Germinal center (tissue), 1 donor: ENCODE measurements at places on chromosomes 3 and 15.
A peak's percentile ranks its signal among the peaks of the same experiment; 100 is the strongest.

- no peak for DNase-seq
These were observed 90.7 kb upstream of the HES1 start for GRCh38 chr3:194045289-194045688.

GRCh38 chr3:81931265-81932251 lies 170.1 kb upstream of the GBE1 start:
- no peak for DNase-seq

DNA sequence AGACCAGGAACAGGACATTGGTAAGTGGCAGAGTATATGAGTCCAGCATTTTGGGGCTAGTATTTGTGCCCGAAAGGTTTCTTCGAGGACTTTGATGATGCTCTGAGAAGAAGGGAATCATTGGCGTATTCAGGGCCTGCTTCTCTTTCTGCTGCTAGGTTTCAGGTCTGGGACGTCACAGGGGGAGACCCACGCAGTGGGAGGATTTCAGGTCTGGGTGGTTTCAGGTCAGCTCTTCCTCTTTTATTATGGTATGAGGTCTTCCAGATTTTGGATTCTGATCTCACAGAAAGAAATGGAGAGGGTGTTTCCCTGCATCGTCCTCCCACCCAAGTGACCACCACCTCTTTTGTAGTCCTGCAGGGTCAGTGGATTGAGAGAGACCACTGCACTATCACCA lies 62.5 kb downstream of the CDAN1 start:
- no peak for DNase-seq

DNA sequence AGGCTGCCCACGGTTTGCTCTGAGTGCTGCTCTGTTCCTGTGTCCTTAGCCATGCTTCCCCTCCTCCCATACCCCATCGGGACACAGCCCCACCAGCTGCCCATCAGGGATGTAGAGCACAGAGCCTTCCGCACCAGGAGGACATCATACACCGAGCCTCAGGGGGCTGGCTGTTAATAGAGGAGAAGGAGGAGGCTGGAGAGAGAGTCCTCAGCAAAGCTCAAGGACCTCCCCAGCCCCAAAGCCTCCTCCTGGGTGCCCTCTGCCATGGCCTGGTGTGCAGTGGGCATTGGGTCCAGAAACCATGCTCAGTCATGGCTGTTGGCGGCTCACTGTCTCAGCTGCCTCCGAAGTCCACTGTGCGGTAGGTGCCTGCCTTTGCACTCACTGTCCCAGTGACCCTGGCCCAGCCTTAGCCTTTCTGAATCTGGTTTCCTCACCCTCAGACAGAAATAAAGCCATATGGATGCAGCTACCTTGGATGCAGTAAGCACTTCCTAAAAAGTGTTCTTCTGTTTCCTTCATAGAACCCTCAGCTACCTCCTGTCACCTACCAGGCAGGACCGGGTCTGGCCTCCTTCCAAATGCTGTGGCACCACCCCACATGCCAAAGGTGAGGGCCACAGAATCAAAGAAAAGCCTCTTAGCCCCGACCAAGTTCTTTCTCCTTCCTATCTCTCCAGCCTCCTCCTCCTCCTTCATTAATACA lies 53.9 kb downstream of the ACAD9 start:
- no peak for DNase-seq

- DNase-seq = peak; percentile 24
These were observed 42.9 kb downstream of the PLCH1 start for GRCh38 chr3:155701882-155702465.

GRCh38 chr3:106380232-106380631 lies 511.4 kb upstream of the CBLB start:
- no peak for DNase-seq

DNA sequence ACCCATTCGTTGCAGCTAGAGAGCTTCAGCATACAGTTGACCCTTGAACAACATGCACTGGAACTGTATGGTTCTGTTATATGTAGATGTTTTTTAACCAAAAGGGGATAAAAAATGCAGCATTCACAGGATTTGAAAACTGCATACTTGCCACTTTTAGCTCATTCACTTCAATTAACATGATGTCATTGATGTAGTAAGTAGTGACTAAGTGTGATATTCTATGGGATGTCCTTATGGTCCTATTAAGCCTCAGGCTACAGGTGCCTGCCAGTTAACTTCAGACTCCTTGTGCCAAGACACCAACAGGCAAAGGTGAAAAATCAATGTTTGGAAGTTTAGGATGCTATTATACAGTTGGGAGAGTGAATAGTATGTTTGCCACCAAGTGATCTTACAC lies 553.6 kb upstream of the NECTIN3 start:
- no peak for DNase-seq

GRCh38 chr3:139689708-139690228 lies 12.0 kb upstream of the NMNAT3 start:
- no peak for DNase-seq

- no peak for DNase-seq
These were observed 362.7 kb upstream of the SUCLG2 start for GRCh38 chr3:68017069-68017468.

- DNase-seq = no peak
These were observed 299.6 kb downstream of the UNC13C start for GRCh38 chr15:54277834-54278233.

- no peak for DNase-seq
These were observed 924.4 kb downstream of the IGSF11 start for GRCh38 chr3:118110211-118110610.

DNA sequence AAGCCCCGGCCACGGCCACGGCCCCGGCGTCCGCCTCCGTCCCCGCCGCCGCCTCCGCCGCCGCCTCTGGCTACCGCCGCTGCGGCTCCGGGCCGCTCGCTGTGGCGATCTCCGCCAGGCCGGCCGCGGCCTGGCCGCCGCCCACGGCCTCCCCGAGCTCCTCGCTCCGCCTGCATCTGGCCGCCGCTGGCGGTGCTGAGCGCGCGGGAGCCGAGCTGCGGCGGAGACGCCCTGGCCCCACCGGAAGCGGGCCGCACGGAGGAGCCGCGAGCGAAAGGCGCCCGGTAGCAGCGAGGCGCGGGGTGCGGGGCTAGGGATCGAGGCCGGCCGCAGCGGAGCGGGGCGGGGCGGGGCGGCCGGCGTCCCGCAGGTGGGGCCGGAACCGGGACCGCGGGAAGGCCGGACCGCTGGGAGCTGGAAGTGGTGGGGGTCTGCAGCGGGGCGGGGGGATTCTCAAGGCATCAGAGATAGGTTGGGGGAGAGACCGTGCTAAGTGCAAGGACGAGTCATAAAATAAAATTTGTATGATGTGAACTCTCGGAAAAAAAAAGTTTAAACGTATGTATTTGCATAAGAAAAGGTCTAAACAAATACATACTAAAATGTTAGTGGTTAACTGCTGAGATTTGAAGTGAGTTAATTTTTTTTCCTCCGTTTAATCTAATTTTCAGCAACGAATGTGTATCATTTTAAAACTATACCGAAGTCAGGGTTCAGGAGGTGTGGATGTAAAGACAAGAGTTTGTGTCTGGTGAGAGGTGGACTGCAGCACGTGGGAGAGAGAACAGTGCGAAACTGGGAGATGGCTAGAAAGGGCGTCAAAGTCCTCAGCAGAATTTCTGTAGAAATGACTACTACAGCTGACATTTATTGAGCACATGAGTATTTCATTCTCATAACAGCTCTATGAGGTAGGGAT lies at the start of gene AVEN:
Gene AVEN (minus strand): TSS at position 334 of the 919 bp plus-strand sequence. CDS start 158 bp downstream, at position 176.
- peak; percentile 48 for DNase-seq

DNA sequence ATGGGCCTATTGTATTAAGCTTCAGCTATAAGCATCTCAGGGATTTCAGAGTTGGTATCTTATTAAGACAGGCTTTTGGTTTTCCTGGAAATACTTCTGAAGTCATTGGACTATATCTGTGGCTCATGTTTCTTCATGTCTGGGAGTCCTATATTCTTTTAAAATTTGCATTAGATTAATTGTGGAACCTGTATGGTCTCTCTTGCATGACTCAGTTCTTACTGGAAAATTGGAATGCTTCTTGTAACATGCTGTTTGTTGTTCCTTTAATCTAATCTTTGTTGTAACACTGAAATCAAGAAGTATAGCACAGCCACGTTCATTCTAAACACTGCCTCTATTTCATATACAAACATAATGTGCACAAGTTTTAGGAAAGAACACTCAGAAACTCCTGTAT lies 208.1 kb downstream of the RBMS3 start:
- no peak for DNase-seq

GRCh38 chr3:115836944-115837343 lies 213.6 kb downstream of the GAP43 start:
- peak; percentile 33 for DNase-seq

GRCh38 chr15:94403331-94403730 lies 172.0 kb downstream of the MCTP2 start:
- no peak for DNase-seq

DNA sequence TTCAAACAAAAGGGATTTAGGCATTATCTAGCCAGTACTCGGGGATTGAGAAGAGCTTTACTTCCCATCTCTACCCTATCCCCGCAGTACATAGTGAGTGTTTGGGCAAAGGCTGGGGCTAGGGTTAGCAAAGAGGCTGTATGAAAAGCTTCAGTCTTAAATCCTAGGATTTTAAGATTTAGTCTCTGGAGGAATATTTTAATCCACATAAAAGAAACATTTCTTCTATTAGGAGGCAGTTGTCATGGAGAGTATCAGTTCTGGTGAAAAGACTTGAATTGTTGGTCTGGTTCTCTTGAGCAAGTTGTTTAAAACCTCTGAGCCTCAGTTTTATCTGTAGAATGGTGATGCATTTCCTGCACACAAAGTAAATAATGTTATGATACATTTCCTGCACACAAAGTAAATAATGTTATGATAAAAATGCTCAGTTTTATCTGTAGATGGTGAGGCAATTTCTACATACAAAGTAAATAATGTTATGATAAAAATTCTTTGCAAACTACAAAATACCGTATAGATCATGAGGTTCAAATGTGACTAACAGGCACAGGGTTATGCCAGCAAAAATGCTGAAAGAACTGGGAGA lies 53.9 kb upstream of the ZBED2 start:
- DNase-seq = no peak

GRCh38 chr3:82132210-82133069 lies 371.0 kb upstream of the GBE1 start:
- no peak for DNase-seq

GRCh38 chr3:4720316-4721075 lies 227.3 kb downstream of the ITPR1 start:
- DNase-seq = no peak

DNA sequence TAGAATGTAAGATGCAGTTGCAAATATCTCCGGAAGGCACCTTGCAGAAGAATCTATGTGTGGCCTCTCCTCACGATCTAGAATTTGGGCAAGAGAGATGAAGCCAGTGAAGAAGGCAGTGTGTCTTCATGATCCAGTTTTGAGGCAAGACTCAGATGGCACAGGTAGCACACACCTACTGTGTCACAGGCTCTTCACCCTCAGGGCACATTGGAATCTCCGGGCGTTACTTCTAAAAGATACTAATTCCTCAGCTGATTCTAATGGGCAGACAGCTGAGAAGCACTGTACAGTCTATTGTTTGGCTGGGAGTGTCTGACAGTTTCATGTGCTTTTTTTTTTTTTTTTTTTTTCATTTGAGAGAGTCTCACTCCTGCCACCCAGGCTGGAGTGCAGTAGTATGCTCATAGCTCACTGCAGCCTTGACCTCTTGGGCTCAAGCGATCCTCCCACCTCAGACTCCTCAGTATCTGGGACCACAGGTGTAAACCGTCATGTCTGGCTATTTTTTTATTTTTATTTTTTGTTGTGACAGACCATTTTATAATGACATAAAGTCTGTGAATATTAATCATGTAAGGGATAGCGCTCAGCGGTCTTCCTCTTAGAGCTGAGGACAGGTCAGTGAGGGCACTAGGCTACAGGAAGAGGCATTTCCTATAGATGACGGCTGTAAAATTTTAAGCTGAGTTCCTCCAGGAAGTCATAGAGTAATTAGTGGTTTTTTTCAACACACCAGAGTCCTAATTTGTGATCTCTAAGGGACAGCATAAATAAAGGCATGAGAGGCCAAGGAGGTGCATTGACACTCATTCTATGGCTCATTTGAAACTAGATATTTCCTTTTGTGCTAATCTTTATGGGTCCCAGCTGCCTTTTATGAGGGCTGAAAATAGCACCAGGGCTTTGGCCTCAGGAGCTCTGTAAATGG lies 4.0 kb downstream of the C3orf52 start:
- DNase-seq = no peak

DNA sequence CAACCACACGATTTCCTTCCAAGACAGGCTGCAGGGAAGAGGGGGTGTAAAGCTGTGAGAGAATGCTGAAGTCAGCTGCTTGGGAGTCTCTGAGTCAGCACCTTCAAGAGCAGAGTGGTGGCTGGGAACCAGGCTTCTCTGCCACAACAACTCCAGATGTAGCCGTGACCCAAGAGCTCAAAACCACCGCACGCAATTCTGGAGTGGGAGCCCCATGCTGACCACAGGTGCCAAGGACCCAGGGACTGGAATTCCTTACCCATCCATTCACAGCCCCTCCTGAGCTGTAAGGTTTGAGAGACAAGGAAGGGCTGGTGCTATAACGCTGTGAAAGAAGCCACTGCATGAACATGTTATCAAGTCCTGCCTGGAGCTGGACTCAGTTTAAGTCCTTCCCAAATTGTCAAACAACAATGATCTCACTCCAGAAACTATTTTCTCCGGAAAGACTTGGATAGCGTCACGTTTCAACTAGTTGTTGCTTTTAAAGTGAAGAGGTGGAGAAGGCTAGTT lies 61.4 kb downstream of the UMPS start:
- DNase-seq = no peak

DNA sequence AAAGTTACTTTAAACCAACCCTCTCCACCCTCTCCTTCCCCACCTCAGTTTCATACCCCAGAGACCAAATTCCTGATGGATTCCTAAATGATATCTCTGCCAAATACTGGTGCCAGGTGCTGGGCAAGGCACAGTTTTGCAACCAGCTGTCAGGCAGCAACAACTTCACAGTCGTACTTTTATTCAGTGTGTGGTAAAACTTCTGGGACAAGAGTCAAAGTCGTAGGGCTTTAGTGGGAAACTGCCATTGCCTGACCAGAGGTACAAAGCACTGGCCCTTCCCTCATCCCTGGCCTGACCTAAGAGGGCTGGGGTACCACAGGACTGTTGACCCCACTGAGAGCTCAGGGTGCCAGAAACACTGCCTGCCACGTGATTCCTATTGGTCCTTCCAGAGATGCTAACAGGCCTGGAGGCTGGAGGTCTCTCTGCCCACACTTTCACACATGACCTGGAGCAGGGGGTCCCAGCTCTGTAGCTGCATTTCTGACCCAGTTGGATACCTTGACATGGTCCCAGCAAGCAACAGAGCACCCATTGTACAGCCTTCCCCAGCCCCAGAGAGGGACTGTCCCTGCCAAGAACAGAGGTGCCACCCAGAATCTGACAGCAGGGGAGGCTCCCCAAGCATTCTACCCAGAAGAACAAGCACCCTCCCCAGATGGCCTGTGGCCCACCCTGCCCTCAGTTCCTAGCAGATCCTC lies 59.9 kb downstream of the LIPC start:
- DNase-seq = no peak

DNA sequence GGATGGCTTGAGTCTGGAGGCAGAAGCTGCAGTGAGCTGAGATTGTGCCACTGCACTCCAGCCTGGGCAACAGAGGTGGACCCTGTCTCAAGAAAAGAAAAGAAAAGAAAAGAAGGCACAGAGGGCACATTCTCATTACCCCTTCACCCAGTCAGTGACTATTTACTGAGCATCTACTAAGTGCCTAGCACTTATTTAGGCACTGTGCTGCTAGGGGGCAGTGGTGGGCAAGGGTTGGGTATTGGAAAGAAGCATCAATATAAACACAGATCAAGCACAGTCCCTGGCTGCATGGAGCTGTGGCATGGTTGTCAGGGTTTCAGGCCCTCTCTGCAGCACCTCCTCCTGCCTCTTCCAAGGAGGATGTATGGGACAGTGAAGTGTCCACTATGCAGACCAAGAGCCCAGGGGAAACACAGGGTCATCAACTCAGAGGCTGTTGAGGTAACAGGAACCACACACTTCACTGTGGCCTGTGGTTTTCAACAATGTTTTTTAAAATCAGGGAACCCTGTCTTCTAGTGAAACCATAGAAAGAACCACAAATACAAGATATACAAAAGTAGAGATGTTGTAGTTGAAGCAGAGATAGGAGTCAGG lies 138.5 kb downstream of the RAB11A start:
- no peak for DNase-seq
